ENCODE measurements at places on chromosomes 7 and 10.

DNA sequence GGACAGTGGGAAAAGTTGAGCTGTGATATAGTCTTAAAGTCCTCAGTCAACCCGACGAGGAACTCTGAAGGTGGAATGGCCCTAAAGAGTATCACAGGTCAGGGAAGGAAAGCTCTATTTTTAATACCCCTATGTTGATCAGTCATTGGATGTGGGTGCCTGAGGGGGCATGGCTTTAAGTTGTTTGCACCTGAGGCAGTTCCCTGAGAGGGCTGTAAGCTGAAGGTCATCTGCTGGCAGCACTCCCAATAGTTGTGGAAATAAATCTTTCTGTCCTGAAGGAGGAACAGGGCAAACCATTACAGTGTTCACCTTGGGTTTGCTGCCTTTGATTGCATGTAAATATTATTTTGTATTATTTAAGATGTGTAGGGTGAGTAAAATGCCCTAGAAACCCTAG is 17.8 kb upstream of the C1GALT1 start:
- DNase-seq, result no peak

GRCh38 chr7:30027740-30028215 is 434 bp upstream of the PLEKHA8 start:
- DNase-seq, result no peak

- DNase-seq, result no peak
These were observed 55.8 kb downstream of the NCAPG2 start for GRCh38 chr7:158648787-158649186.

DNA sequence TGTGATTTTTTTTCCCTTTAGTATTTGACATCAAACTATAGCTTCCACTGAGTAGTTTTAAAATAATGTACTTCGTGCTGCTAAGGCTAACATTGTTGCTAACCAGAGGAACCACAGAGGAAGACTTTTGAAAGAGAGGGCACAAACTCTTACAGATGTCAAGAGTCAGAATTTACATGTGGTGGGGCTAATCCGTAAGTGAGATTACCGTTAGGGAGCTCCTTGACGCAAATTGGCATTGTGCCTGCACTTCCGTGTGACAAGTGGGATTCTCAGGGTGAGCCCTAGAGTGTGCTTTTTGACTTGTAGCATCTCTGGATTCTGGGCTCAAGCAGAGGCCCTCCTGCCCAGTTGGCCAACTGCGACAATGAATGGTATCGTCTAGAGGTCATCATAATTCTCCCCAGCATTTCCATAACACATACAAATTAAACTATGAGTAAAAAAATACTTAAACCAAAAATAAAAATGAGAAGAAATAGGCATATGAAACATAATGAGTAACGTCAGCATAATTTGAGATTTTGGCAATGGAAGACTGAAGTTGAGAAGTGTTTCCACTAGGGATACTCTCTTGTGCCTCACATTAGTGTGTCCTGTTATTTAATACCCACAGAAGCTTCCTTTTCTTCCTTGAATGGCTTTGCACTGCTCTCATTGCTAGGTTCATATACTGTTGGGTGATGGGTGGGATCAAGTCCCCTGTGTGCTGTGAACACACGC is 164.0 kb downstream of the SDK1 start:
- no peak for DNase-seq
